ENCODE measurements at places on chromosomes 5 and 9.

DNA sequence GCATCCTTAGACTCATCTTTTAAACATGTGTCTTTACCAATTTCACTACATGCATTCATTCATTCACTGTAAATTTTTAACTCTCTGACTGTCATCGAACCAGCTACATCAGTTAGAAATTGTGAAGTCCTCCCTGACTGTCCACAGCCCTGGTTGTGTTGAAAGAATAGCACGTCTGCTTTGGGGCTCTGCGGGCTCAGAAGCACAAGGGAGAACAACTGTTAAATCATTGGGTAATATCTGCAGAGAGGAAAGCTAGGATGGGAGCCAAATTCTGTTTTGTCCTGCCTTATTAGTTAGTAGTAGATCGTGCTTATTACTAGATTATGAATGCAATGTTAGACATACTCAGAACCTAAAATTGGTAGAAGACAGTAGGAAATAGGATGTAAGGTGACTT, 26.3 kb upstream of the FAM120AOS start:
- DNase-seq, result peak; percentile 54

DNA sequence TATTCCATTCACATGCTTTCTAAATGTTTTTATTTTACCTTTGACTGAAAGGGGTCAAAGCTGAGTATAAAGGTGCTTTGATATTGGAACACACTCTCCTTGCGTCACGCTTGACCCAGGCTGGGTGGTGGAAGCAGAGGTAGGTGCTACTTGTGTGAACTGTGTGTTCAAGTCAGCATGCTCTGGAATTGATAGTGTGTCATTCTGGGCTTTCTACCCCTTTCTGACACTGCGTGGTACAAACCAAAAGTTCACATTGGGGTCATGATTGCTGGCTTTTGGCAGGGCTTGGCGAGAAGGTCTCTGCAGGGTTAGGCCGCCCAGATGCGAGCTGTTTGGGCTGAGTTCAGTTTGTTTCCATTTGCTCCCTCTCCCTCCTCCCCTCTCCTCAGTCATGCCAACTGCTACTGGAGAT, 131.8 kb downstream of the ADAMTSL1 start:
- no peak for DNase-seq

DNA sequence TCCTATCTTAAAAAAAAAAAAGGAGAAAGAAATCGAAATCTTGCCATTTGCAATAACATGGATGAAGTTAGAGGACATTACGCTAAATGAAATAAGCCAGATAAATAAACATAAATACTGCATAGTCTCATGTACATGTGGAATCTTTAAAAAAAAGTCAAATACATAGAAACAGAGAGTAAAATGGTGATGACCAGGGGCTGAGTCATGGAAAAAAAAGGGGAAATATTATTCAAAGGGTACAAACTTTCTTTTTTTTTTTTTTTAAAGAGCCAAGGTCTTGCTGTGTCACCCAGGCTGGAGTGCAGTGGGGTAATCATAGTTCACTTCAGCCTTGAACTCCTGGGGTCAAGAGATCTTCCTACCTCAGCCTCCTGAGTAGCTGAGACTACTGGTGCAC, 310.1 kb downstream of the ZNF608 start:
- DNase-seq, result no peak

- no peak for DNase-seq
These were observed 45.7 kb upstream of the PANK3 start for GRCh38 chr5:168624850-168625364.

- DNase-seq, result no peak
These were observed 31.8 kb downstream of the EGFLAM start for GRCh38 chr5:38290028-38290653.

DNA sequence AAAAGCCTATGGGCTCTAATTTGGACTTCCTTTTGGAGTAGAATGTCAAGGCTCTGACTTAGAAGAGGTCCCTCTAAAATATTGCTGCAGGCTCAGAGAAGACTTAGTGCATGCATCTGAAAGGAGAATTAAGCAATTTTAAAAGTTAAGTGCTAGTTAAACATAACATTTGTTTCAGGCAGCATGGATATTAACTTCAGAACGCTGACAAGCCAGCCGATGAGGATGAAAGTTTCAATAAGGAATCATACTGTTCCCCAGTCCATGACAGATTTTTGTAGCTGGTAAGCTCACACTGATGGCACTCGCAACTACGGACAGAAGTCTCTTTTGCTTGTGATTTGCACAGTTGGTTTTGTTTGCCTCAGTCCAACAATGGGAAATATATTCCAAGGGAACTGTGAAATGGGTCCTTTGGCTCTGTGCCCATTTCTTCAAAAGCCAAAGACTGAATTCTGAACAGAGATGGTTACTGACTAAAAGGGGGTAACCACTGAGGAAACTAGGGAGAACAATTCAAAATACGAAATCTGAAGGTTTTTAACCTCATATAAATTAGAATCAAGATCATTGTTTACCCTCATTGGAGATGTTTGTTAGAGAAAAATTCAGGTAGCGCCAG, 47.6 kb downstream of the DCP2 start:
- no peak for DNase-seq

GRCh38 chr5:137727623-137728022, 8.3 kb downstream of the KLHL3 start:
- peak; percentile 33 for DNase-seq

DNA sequence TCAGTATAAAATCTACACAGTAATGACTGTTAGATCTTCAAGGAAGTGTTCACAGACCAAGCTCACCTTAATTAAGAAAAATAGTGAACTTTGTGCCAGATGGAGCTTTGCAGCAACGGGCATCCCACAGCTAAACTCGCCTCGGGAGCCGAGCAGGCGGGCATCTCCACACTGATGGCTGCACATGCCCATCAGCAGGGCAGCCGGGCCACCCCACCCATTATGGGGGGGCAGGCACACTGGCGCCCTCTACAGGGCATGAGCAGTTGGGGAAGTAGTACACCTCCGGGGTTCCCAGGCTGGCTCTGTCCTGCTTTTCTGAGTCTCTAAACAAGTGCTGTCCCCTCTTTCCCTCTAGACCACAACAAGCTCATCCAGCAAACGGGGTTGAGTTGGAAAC, 21.6 kb downstream of the ANKS6 start:
- no peak for DNase-seq

DNA sequence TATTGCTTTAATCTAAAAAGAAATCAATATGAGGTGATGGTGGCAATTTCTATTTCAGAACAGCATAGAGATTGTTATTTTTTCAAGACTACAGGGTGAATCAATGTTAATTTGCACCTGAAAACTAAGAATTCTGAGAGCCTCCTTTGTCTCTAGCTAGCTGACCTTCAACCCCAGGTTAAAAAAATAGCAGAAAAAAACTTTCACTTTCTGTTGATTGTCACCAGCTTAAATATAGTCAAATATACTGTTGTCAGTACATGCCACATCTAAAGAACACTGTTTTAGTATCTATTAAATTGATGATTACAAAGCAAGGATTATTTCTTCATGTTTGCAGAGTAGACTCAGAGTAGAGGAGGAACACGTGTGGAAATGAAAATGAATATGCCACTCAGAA, 1371.4 kb downstream of the MAT2B start:
- DNase-seq, result no peak

DNA sequence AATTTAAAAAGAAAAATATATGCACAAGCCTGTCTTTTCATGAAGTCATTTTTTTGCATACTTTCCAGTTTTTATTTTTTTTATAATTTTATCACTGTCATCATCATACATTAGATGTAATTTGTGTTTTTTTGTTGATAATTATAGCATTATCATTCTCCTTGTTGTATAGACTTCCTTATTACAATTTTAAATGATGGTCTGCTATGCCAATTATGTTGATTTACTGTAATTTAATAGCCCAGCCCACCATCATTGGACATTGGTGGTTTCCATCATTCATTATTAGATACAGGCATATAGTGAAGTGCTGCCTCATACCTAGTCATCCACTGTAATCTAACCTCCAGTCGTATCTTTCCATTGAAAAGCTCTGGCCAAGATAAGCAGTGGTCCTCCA, 3.8 kb upstream of the TJP2 start:
- no peak for DNase-seq

DNA sequence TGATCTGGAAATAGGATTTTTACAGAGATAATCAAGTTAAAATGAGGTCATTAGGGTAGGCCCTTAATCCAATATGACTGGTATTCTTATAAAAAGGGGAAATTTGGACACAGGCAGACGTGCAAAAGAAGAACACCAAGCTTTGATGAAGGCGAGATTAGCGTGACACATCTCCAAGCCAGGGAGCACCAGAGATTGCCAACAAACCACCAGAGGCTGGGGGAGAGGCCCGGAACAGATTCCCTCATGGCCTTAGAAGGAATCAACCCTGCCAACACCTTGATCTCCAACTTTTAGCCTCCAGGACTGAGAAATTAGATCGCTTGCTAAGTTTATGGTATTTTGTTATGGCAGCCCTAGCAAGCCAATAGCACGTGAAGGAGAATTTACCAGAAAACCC, 10.8 kb upstream of the ARSI start:
- DNase-seq, result no peak

GRCh38 chr5:61575103-61575502, 243.0 kb downstream of the ZSWIM6 start:
- no peak for DNase-seq

GRCh38 chr5:179606910-179607159, 16.6 kb downstream of the HNRNPH1 start:
- DNase-seq, result no peak

DNA sequence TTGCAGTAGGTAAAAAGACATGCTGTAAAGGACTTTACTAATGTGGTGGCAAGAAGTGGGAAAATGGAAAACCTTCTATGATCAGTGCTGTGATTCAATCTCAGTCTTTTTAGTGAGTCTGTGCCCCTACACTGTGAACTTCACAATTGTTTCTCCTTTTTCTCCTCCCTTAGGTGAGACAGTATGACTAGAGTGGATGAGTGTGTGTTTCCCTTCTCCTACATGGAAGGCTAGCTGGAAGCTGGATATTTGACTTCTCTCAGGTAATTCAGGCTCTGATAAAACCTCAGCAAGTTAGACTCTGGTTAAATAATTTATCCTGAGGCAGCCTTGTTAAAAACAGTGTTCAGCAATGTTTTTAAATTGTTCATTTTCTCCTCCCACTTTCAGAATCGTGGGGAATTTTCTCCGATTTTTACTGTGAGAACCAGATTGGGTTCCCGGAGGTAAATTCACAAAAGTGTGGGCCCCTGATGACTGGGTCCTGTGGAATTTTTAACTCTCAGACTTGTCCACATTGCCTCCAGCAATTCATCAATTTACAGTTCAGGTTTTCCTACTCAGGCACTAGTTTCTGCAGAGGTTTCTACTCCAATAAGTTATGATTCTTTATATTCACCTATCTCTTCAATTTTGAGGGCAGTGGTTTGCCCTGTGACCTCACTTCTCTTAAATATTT, 149.1 kb upstream of the PIK3R1 start:
- DNase-seq, result no peak

- no peak for DNase-seq
These were observed 46.0 kb downstream of the NDST1 start for GRCh38 chr5:150553911-150554310.

GRCh38 chr9:115250621-115251032, 132.7 kb upstream of the TNC start:
- no peak for DNase-seq

DNA sequence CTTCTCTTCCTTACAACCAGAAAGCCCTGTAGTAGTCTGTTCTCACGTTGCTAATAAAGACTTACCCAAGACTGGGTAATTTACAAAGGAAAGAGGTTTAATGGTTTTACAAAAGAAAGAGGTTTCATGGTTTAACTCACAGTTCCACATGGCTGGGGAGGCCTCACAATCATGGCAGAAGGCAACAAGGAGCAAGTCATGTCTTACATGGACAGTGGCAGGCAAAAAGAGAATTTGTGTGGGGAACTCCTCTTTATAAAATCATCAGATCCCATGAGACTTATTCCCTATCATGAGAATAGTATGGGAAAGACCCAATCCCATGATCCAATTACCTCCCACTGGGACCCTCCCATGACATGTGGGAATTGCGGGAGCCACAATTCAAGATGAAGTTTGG, 164.9 kb downstream of the NR3C1 start:
- DNase-seq, result no peak

DNA sequence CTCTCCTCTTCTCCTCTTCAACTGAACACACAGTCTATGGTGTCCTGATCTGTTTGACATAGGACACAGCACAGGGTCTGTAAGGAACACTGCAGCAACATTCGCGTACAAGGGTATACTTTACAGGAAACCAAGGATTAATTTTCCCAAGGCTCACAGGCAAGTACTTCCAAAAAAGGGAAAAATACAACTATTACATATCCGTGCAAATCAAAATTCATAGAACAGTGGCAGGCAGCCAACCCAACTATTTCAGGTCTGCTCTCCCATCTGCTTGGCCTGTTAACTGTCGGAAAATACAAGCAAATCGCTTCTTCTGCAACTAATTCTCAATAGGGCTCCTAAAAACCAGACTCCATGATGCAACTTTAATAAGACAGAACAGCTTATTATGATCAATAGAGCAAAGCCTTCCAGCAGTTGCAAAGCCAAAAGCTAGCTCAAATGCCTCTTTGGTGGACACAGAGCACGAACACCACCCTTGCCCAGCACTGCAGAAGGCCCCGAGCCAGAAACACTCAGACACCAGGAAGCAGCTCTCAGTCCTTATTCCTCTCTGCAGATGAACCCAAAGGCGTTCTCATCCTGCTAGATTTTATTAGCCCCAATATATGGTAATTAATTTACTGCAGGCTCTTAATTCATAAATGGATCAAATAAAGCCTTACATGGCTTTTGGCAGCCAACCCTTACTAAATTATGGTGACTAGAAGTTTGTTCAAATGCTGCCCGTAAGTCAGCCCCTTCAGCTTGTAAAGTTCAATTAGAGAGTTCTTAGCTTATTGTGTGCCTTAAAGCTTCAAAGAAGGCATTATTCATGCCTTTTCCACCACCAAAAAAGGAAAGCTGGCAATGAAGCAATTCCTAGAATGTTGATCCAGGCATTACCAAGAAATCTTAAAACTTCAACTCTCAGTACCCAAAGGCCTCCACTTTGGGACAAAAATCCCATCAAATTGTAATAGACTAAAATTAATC, 68.8 kb downstream of the ZNF608 start:
- DNase-seq, result peak; percentile 78

GRCh38 chr5:68420476-68421344, 205.2 kb downstream of the PIK3R1 start:
- DNase-seq, result no peak

GRCh38 chr9:128159522-128159783, 612 bp upstream of the BBLN start:
- DNase-seq, result no peak

DNA sequence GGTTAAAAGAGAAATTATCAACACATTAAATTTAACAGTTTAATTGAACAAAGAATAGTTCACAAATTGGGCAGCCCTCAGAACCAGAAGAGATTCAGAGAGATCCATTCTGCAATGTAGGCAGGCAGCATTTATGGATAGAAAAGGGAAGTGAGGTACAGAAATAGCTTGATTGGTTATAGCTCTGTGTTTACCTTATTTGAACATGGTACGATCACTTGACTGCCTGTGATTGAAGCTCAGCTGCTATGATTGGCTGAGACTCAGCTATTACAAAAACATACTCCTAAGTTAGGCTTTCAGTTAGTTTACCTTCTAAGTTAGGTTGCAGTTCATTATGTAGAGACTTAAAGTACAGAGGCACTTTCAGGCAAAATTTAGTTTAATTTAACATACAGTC, 7.3 kb downstream of the CNTRL start:
- DNase-seq, result no peak

Data from Ammon's horn (tissue), 1 donor.